NCI-H1048 (cell line): ENCODE measurements at places on chromosomes 11 and 22.

GRCh38 chr11:134565343-134565891 lies 153.4 kb upstream of the B3GAT1 start:
- DNase-seq: no peak

GRCh38 chr11:128135451-128135850 lies 451.9 kb downstream of the ETS1 start:
- DNase-seq: no peak

- DNase-seq: no peak
Measured at GRCh38 chr11:131824771-131825170, 454.4 kb downstream of the NTM start.

DNA sequence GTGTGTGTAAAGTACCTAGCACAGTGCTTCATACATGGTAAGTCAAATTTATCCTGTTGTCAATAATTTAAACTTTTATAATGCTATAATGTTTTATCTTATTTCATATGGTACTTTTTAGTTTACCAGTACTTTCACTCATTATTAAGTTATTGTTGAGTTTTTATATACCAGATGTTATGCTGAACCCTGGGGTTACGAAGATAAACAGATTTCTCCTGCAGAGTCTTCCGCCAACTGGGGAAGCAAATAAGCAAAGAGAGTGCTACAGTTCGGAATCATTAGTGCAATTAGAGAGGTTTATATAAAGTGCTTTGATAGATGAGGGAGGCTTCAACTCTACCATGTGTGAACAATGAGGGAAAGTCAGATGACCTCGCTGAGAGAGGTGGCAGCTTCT lies 362.3 kb downstream of the DYNC2H1 start:
- no peak for DNase-seq

DNA sequence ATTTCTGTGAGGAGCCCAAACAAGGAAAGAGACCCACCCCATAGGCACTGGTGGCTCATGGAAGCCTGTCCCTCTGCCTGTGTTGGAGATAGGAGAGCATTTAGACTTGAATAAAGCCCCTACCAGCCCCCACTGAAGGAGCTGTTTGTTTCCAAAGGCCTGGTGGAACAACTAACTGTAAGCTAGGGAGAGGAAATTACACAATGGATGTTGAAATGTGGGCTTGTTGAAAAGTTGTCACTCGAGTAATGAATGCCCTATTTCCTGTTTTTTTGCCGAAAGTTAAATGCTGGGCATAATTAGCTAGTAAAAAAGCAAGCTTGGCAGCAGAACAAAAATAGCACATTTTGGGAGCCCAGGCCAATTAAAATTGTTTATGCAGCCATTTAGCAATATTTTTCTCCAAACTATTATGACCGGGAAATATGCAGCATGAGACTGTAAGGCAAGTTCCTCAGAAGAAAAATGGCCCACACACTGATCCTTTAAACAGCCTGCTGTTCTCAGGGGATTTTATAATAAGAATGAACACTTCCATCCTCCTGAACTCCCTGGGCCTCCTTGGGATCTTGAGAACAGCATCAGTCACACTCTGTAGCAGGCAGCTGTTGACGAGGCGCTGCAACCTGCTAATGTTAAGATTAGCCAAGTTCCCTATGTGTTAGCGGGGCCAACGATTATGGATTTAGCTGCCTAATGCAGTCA lies 38.6 kb upstream of the LMO2 start:
- no peak for DNase-seq

DNA sequence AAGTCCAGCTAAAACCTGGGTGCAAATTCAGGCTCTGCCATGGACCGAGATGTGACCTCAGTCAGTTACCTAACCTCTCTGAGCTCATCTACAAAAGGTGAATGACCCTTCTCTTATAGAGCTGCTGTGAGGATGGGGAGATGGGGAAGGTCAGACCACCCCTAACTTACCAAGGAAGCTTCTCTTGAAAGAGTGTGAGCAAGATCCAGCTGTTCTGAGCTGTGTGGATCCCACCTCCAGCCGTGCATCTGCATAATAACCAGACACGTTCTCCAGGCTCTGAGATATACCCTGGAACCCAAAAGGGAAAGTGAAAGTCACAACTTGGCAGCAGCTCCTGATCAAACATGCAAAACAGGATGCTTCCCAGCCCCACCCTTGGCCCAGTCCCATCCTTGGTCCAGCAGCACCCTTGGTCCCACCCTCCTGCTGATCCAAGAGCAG lies at the start of gene APOL3:
APOL3 (minus strand) TSS at position 257 of the 444 bp plus-strand sequence. CDS start 11,700 bp downstream, outside the sequence.
- no peak for DNase-seq

DNA sequence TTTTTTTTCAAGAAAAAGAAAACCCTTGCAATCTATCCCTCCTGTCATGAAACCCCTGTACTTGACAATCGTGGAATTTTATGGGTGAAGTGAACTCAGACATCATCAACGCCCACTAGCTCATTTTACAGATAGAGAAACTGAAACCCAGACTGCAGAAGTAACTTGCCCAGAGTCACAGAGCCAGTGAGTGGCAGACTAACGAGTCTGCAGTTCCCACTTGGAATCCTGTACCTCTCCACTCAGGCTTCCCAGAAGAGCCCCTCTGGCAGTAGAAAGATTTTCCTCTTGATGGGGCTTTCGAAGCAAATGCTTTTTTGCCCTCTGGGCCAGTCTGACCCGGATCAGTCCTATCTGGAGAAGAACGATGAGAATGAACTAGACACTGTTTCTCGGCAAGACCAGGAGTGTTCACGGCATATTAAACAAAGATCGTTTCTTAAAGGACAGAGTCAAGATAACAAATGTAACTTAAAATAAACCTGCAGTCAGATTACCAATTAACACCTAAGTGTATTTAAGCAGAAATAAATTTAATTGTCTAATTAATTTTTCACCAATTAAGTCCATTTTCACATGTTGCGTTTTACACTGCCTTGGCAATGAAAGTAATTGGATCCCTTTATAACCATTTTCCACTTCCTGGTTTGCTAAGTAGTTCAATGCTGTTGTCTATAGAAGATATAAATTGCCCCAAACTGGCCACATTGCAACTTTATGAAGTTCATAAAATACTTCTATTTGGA lies 61.3 kb upstream of the CREB3L1 start:
- no peak for DNase-seq

GRCh38 chr22:25130462-25130861 lies 69.2 kb upstream of the CRYBB3 start:
- DNase-seq: no peak

- DNase-seq: no peak
Measured at GRCh38 chr11:3215346-3216026, 3.1 kb downstream of the MRGPRG start.
